ENCODE measurements at places on chromosomes 3 and 15.

DNA sequence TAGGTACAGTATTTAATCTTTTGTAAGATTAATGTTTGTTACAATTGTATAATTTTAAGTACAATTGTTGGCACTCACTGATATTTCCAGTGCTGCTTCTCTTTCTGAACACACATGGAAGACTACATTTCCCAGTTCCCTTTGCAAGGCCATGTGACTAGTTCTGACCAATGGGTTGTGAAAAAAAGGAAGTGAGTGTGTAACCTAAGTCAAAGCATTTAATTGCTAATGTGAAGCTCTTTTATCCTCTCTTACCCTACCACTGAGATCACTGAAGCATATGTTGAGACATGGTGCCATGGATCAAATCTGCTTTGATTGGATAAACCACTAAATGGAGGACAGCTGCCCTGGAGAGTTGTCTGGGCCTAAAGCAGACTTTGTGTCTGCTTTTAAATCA is 83.9 kb upstream of the PLXND1 start:
- DNase-seq, result no peak

- no peak for DNase-seq
Measured at GRCh38 chr15:68888419-68888818, 41.9 kb upstream of the SPESP1 start.

DNA sequence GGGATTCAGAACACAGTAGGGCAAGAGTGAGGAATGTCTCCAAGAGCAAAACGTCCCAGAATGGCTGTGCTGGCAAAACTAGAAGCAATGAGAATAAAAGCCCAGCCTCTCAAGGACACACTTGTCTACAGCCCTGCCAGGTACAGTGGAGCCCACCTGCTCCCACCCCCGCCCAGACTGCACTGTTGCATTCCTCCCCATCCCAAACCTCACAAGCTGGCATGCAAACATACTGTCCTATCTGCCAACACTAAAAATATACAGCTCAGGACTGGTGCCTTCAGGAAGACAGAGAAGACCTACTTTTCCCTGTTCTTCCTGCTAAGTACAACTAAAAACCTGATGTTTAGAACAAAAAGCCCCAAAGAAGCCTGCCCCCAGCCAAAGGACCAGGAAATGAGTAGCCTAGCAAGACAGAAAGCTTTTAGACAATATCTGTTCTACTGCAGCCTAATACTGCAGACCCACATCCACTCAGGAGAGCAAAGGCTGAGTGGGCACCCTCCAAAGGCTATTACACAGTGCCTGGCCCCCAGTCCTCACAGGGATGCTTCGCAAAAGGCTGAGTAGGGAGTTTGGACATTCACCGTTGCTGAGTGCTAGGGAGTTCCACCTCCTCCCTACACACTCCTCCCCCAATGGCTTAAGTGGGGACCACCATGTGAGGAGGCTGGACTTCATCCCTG is 13.5 kb downstream of the OCA2 start:
- no peak for DNase-seq

- peak; percentile 22 for DNase-seq
Measured at GRCh38 chr3:53255423-53255774, 423 bp downstream of the TKT start.

- DNase-seq, result no peak
Measured at GRCh38 chr15:21261396-21261964, 178.8 kb downstream of the POTEB3 start.
